ENCODE measurements at places on chromosomes 11 and 22.

GRCh38 chr11:130475426-130476053 lies 27.1 kb downstream of the ADAMTS15 start:
- DNase-seq = no peak

GRCh38 chr11:130220311-130221035 lies 60.9 kb downstream of the ST14 start:
- no peak for DNase-seq

DNA sequence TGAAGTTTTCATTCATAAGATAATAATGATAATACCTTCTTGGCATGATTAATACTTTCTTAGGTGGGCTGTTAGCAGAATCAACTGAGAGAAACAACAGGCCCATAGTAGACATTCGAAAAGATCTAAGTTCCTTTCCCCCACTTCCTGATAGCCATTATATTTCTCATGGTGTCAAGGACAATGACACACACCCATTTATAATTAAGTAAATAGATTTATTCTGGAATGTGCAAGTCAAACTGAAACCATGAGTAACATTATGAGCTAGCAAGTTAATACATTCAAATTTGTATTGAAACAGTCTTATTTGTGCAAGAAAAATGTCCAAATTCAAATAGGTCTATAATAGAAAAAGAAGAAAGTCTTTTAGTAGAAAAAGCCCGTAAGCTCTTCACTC lies 301.1 kb downstream of the GUCY1A2 start:
- no peak for DNase-seq

DNA sequence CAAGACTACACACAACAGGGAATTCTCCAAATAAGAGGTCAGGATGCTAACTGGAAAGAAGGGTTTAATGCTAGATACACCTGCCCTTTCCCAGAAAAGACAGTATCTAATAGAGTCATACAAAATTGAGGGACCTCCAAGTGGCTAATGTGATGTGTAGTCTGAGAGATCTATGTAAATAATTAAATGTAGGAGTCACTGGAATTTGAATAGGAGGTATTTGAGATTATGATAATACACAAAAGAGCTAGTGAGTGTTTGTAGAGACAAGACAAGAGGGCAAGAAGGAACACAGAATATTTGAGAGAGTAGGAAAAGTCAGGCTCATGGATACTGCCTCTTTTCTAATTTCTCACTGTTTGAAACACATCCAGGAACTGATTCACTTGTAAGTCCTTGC lies 15.5 kb upstream of the INSC start:
- no peak for DNase-seq

DNA sequence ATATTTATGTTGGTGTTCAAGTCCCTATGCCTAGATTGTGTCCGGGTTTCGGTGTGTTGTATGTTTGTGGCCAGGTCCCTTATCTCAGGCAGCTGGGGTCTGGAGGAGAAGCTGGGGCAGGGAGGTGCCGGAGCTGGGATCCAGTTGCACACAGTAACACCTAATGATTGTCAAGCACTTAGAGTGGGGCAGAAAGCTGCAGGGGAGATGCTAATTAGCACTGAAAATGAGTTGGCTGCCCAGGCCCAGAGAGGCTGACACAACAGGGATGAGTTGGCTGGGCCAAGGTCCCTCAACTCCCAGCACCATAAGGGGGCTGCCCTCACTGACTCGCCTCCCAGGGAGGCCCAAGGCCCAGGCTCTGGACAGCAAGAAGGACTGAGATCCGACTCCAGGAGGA lies 12.2 kb downstream of the PDE2A start:
- no peak for DNase-seq

- DNase-seq = peak; percentile 50
Measured at GRCh38 chr11:29328961-29329441, 687.8 kb downstream of the KCNA4 start.

DNA sequence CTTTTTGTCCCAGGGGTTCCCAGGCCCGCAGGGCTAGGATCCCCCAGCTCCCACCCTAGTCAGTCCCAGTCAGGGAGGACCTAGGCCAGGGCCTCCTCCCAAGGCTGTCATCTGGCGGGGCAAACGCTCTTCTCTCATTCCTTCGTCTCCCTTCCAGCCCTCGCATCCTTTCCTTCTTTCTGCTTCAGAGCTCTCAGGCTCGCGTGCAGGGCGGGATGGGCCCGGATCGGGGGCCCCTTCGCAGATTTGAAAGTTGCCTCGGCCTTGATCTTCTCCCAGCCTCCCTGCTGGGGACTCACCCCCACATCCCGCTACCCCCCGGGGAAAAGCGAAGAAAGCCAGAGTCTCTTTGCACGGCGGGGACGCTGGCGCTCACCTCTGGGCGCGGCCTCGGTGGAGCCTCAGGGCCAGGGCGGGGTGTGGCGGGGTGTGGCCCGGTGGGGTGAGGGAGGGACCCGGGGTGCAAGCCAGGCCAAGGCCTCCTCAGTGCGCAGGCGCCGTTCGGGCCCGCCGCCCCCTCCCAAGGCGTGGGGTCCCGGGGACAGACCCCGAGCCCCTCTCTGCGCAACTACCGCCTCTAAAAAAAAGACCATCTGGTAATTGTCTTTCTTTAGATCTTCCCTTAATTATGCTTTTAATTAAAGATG lies 14.8 kb upstream of the PAX6 start:
- no peak for DNase-seq

- DNase-seq = no peak
Measured at GRCh38 chr22:20786536-20786979, 12.6 kb downstream of the SERPIND1 start.

DNA sequence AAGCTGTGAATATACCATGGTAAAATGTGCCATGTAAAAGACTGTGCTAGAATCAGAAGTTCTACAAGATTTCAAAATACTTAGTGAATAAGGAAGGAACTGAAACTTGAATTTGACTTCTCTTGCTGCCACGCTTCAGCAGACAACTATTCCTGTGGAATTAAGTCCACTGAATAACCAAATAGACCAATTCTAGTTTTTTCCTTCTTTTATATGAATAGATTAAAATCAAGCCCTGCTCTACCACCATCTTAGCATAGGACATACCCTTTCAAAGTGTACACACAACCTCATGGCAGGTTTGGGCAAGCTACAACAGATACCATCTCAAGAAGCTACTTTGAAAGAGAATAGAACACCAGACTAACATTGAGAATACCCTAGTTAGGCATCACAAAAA lies 23.4 kb upstream of the CLNS1A start:
- DNase-seq = no peak

GRCh38 chr22:33861216-33861875 lies 58.9 kb downstream of the LARGE1 start:
- DNase-seq = no peak

All from smooth muscle cell of the brain vasculature (primary cell).